ENCODE measurements at places on chromosomes 7 and 10. TPM values are rescaled to one million over a fixed set of nuclear protein-coding genes. Genes with fewer than 3 reads are reported as not detected.
A peak's percentile ranks its signal among the peaks of the same experiment; 100 is the strongest.

The FAM25A gene
- not detected for total RNA-seq

The CDK6 gene
- 35.5 TPM for total RNA-seq

DNA sequence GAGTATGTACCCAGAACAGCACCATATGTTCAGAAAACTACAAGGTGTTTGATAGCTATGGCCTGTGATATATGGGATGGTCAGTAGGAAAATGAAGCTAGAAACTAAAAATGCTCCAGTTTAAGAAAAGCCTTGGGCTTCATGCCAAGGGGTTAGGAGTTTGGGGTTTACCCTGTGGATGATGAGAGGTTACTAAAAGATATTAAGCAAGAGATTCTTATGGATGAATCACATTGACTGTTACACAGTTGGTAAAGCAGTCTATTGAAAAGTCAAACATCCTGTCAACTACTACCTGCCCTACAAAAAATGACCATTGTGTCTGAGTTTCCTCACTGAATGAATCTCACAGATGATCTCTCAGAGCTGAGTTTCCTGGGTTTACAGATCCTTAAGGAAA is 166.2 kb upstream of the INHBA start:
- no peak for DNase-seq

DNA sequence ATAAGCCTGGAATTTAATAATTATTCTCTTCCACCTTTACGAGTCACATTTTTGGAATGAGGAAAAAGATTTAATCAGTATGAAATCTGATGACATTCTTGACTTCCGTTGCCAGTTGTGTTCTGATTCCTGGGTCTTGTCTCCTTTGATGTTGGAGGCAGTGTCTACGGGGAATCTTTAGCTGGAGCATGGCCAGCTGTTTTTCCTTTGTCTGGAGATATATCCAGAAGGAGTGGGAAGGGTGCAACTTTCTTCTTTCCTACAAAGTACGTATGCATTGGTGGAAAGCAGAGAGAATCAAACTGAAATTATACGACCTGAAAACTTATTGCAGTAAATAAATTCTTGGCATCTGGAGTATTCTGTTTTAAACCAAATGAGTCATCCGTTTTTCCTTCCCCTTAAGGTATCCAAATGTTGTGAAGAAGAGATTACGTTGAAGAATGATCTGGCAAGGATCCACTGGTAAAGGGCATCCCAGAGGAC is 6.9 kb upstream of the GNG11 start:
- DNase-seq, result no peak

DNA sequence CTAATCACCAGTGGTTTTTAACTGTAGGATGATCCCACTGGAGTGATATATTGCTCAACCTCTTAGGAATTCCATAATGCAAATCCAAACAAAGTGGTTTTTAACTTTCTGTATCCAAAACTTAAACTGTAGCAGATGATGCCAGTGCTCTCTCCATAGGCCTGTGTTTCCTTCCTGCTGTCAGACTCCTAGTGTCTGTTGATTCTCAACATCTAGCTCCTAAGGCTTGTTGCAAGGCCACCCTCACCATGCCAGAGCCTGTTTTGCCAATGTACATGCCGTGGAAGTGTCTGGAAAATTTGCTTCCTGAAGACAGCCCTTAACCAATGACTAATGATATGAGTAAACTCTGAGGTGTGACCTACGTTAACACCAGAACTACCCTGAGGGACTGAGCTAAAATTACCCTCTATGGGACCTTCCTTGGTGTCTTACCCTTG is 39.3 kb downstream of the C1GALT1 start:
- DNase-seq, result no peak

DNA sequence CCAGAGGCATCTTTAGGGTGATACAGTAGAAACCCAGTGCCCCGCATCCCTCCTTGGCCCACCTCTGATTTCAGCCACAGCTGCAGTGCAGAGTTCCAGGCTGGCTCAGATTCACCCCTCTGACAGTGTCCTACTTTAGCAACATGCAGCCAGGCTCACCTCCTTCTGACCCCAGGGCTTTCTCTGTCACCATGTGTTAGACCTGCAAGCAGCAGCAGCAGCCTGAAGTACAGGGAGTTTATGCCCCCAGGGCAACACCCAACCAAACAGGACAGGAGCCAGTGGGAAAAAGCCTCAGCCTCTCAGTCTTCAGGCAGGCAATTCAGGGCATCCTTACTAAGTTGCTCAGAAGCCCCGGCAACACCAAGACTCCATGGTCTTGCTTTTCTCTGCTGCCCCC is 109.0 kb upstream of the PLXNA4 start:
- DNase-seq, result no peak

DNA sequence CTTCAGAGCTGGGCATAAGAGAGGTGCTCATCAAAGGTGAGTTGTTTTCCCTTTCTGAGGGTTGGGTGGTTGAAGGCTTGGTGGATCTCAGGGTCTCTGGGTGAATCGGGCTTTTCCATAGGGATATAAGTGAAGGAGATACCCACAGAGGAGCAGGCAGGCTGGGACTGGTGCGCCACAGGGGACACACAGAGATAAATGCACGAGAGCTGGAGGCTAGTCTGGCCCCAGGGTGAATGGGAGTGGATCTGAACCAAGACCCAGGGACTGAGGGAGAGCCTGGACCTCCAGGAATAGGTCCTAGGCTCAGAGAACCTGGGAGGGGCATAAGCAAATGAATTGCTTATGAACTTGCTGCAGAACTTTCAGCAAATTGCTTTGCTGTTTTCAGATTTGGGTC is 61.5 kb downstream of the LRRC18 start:
- no peak for DNase-seq

GRCh38 chr7:36487756-36488336 is 98.2 kb downstream of the ANLN start:
- DNase-seq, result peak; percentile 39
